ENCODE measurements at places on chromosomes 1 and 21.

- DNase-seq, result no peak
These were observed 6.6 kb downstream of the SORT1 start for GRCh38 chr1:109391157-109391556.

GRCh38 chr1:6246497-6247467 lies 2.8 kb downstream of the HES3 start:
- peak; percentile 96 for DNase-seq

DNA sequence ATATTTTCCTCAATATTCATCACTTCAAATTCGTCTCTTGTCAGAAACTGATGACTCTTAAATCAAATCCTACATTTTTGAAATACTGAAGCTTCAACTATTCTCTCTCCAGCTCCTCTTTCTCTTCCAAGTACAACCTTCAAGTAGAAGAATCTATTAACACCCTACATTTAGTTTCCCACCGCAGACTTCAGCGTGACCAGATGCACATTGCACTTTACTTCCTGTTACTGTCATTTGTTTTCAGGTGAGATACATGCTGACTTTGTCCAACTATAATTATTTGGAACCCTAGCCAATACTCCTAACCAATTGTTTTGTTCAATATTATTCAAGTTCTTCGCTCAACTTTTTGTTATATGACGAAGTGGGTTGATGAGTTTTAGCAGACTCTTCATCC lies 116.0 kb downstream of the MRPL39 start:
- DNase-seq, result no peak

DNA sequence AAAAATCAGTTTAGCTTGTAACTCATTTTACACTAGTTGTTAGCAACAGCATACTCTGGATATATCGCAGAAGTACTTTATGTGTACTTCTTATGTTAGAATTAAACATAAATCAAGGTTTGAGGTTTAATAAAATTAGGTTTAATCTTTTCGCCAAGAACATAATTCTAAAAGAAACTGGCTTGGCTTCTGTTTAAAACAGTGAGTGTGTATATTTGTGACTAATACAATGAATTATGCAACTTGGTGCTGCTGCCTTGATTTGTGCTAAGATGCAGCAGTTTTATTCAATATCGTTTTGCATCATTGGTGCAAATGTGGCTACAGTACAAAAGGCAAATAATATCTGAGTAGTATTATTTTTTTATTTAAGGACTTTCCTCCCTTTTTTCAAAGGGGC lies 44.8 kb downstream of the USP25 start:
- DNase-seq, result no peak

- DNase-seq, result no peak
These were observed 993 bp downstream of the DDX59 start for GRCh38 chr1:200668514-200669313.

DNA sequence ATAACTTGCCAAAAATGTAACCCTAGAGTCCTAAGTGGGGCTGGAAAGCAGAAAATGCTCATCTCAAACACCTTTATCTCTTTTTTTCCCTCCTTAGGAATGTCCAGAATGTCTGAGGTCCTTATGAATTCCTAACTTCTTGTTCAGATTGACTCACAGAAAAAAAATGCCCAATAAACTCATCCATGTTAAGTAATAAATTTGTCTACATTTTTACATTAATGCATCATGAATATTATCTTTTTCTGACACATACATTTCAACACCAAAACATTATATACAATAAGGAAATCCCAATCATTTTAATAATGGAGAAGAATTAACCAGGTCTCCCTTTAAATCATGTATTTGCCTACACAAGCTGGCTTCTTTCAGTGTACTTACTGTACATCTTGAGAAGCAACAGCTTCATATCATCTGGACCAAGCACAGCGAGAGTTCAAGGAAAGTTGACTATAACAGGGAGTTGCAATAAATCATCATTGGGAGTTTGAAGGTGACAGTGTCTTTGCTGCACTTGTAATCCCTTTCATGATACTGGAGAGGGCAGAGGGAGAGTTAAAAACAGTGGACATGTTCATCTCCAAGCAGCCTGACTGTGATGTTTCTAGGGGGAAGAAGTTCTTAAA lies 565.2 kb downstream of the LTN1 start:
- no peak for DNase-seq

DNA sequence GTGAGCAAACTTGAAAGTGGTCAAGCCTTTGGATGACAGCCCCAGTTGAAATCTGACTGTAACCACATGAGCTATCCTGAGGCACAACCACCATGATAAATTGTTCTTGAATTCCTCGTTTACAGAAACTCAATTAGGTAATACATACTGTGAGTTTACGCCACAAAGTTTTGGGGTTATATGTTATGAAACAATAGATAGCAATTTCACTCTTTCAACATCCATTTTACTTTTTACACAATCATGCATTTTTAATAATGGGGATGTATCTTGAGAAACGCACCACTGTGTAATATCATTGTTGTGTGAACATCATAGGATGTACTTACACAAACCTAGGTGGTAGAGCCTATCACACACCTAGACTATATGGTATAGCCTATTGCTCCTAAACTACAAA lies 35.4 kb downstream of the OR2C3 start:
- no peak for DNase-seq

DNA sequence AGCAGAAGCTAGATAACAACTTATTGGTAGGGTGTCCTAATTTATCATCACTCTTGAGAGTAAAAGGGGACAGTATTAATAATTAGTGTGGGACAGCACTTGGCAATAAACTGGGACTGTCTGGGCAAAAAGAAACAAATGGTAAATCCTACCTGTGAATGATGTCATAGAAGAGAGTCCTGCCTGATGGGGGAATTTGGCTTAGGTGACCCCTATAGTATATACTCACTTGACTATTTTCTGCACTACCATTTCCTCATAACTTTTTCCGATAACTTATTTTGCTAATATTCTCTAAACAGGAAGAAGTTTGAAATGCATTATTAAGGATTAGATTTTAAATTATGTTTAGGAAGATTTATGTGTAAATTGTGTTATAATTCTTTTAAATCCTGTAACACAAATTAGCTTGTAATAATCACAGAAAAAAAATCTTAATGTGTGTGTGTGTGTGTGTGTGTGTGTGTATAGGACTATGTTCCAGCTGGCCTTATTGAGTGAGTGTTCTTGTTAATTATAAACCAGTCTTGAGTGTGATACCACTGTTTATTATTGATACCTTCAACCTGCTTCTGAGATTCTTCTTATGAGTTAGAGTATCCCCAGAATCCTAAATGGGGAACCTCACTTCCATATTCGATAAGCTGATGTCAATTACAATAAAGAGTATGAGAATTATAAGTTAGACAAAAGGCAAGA lies 144.2 kb upstream of the C1orf105 start:
- no peak for DNase-seq

DNA sequence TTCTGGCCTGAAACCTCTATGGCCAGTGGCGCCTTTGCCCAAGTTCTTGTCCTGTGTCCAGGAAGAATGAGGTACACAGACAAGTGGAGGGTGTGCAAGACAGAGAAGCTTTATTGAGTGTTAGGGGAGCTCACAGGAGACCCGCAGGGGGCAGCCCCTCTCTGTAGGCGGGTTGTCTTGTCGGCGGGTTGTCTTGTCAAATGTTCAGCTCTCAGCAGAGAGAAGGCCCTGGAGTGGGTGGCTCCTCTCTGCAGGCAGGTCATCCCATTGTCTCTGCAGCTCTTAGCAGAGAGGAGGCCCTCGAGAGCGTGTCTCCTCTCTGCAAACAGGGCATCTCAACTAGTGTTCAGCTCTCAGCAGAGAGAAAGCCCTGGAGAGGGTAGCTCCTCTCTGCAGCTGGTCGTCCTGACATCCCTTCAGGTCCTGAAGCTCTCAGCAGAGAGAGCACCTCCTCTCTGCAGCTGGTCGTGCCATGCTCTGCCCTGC lies 11.0 kb downstream of the COL6A2 start:
- no peak for DNase-seq

DNA sequence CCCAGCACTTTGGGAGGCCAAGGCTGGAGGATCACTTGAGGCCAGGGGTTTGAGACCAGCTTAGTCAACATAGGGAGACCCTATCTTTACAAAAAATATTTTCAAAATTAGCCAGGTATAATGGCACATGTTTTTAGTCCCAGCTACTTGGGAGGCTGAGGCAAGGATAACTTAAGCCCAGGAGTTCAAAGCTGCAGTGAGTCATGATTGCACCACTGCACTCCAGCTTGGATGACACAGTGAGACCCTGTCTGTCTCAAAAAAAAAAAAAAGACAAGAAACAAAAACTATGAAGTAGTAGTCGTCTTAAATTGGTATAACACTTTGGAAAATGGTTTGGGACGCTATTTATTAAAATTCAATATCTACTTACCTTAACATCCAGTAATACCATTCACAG lies 7.7 kb downstream of the AIM2 start:
- no peak for DNase-seq

GRCh38 chr1:172005856-172006255 lies 164.6 kb downstream of the DNM3 start:
- DNase-seq, result no peak

DNA sequence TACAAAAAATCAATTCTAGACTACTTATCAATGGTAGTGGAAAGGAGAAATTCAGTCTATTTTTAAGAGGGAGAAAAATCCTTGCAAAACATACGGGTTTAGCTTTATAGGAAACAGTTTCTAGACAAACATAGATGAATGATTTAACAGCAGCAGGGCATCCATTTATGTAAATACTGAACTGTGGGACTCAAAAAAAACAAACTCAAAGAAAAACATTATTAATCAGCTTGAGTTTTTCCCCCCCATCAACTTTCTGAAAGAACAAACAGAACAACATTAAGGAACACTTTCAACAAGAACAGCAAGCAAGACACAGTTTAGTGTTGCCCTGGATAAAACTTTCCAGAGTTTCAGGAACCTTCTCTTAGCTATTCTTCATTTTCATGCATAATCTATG lies 147.3 kb upstream of the KCNK2 start:
- no peak for DNase-seq

- no peak for DNase-seq
These were observed 1.1 kb downstream of the PRRX1 start for GRCh38 chr1:170664828-170665612.

GRCh38 chr1:220001095-220001501 lies 45.2 kb downstream of the EPRS1 start:
- no peak for DNase-seq

DNA sequence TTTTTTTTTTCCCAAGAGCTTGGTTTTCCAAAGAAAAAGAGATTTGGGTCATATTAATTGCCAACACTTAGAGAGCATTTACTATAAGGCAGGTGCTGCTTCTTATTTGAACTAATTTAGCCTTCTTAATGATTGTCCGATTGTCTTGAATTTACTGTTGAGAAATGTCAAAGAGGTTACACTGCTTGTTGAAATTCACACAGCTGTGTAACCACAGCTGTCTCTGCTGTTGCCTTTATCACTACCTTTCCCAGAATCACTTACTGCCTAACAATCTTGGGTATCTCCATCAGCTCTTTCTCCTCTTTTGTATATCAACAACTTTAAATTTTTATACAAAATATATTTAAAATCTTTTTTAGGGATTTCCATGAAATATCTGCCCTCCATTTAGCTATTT lies 115.6 kb downstream of the UCHL5 start:
- DNase-seq, result no peak

- peak; percentile 71 for DNase-seq
These were observed 126.4 kb downstream of the VPS13D start for GRCh38 chr1:12356004-12356890.

DNA sequence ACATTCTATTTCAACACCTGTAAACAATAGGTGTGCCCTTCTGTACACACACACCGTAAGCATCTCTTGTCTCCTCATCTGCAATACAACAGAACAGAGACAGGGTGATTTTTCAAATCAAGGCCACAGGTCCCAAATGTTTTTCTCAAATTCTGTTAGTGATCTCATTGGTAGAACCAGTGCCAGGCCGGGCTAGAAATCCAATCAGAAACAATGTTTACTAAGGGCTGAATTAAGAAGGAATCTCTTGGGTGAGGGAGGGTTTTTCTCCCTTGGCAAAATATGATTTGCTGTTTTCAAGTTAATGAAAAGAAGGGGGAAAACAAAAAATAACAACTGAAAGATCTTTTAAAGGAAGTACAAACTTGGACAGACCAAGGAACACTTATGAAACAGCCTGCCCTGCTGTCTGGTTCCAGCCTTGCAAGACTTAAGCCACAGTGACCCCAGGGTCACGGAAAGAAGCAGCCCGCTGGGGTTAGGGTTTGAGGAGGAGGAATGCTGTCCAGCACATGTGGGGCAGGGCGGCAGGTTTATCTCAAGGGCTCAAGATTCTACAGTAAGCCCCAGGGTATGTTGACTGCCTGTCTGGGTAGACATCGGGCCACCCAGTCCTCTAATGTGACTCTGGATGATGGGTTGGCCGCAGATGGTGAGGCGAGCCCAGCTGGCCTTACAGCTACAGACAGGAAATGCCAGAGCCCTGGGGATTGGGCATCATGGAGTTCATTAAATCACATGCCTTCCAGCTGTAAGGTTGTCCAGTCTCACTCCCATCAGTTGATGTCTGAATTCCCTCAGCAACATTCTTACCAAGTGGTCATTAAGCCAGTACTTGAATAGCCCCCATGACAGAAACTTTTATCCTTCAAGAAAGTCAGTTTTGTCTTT lies 73.3 kb upstream of the SLC44A3 start:
- DNase-seq, result no peak

- no peak for DNase-seq
These were observed 58.4 kb downstream of the DYRK1A start for GRCh38 chr21:37425001-37425400.
